ENCODE measurements at places on chromosomes 3 and 15.
A peak's percentile ranks its signal among the peaks of the same experiment; 100 is the strongest.

DNA sequence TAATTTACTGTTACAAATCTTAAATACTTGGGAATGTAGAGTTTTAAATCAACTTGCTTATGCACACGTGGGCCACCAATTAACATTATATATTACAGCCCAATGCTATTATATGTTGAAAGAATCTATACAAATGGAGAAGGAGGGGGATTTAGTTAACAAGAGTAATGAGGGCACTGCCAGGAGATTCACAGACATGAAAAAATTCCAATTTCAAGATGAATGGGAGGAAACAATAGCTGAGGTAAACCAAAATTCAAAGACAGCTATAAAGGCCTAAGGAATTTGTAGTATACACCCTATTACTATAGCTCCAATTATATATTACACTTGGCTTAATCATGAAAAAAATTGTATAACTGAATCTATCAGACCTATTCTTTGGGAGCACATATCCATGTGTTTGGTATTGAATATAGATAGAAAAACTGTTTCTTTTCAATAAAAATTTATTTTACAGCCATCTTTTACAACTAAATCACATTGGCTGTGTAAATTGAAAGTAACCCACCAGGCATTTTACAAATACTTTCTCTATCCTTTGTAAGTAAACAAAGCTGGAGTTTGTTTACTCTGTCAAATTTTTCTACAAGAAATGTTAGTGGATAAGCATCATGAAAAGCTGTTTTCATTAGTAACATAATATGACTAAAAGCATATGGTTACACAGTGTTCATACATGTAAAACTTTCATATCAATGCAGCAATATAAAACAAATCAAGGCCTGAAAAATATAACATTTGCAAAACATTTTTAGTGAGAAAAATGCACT, 1045.8 kb downstream of the ROBO1 start:
- DNase-seq = no peak

GRCh38 chr3:65877160-65877559, 161.6 kb downstream of the MAGI1 start:
- DNase-seq = no peak

GRCh38 chr3:6467186-6467585, 393.7 kb upstream of the GRM7 start:
- no peak for DNase-seq

DNA sequence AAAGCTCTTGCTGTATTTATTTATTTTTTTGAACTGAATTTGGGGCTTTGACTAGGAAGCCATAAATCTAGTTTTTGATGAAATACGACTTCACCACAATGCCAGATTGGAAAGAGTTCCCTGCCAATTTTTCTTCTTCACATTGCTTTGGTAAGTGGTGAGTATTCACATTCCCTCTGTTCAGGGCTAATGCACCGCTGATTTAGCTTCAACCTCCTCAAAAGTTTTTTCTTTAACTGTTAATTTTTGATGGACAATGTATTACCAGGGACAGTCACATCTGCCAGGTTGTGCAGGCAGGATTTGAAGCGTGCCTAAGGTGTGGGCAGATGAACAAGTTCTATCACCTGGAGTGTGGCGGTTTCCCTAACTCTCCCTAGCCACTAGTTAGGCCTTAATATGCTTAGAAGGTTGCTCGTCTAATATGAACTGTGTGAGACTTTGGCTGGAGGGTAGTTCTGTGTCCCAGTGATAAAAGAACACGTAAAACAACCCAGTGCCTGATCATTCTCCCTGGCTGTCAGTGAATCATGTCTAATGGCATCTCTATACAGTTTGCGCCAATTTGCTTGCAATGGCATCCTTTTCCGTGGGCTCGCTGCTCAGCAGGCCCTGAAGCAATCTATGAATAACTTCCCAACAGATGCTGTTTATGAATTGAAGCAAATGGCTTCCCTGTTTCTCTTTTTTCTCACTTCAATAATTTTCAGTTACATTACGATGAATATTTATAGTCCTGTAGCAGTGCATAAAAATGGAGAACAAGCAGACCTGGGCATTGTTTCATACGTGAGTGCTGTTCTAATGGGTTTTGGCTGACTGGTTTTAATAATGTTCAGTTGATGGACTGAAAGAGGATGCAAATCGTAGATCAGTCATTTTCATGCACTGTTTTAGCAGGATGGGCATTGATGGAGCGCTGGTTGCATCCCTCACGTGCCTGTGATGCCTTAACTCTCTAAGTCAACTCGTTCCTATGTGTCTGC, 243.2 kb upstream of the SUCLG2 start:
- no peak for DNase-seq

- DNase-seq = no peak
These were observed 25.5 kb upstream of the ZNF710 start for GRCh38 chr15:89975482-89976245.

- no peak for DNase-seq
These were observed 17.2 kb upstream of the ANKDD1A start for GRCh38 chr15:64894395-64895056.

GRCh38 chr3:27119639-27120038, 249.5 kb downstream of the NEK10 start:
- no peak for DNase-seq

DNA sequence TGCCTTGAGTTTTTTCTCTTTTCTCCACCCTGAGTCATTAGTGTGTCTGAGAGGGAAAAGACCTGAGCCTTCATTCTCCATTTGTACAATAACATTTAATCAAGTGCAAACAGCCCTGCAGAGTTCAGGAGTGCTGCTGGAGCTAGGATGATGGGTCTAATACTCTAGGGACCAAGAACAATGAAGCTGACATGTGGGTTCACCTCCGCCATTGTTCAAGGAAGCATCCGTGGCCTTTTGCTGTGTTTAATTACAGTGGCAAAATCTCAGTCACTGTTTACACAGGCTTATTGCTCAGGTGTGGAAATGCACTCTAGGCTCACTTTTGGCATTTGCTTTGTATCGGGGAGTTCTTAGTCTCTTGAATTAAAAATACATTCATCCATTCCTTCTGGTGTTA, 259.6 kb downstream of the LRTM1 start:
- DNase-seq = no peak

DNA sequence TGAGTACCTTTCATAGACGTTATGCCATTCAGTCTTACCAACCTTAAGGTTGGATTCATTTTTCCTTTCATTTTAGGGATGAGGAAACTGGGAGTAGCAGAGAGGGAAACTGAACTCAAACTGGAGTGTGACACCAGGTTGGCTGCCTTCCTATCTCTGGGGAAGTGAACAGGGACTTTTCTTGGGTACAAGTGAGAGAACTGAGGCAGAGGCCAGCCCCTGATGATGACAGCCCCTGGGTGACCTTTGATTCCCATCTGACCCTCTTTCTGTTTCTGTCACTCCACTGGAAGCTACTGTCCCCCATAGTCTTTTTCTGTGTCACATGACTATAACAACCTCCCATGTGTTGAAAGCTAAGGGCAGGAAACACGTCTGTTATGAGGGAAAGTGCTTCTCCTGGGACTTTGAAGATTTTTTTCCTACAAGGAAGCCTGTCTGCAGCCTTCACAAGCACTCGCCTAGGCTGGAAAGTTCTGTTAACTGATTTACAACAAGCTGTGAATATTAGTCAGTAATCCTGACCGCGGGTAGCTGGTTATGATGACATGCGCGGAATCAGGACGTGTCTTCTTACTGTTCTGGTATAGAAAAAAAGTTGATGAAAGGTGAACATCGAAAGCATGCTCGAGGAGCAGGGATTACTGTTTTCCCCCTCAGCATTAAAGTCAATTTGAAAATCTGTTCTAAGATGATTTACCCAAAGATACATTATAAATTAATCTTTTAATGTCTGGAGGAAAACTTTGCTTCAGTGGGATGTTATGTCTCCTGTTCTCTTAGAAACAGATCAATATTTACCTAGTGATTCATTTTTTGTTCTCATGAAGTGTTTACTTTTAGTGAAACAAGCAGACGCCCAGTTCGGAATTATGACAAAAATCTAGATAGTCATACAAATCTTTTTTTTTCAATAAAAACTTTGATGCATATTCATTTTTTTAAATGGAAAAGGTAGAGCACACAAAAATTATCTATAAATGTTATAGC, 31.5 kb downstream of the ABHD2 start:
- DNase-seq = peak; percentile 76

DNA sequence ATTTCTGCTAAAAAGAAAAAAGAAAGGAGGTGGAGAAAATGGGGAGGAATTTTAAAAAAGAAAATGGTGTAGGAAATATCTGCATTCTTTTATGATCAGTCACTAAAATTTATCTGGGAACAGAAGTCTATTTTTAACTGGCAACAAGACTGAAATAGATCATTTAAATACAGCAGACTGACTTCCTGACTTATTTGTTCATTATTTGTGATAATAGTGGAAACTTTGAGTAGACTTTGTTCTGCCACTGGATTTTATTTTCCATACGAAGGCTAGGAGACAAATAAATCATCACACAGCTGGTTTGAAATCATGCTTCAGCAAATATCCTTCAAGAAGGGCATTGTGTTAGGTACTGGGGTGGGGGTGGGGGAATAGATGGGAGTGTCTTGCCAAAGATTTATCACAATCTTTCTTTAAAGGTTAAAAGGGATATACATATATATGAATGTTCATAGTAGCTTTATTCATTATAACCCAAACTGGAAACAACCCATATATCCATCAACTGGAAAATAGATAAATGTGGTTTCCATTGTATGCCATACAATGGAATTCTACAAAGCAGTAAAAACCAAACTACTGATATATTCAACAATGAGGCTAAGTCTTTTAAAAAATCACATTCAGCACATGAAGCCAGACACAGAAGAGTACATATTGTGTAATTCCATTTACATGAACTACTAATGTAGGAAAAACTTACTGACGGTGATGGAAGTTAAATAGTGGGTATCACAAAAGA, 4.7 kb upstream of the CLASP2 start:
- peak; percentile 57 for DNase-seq

- DNase-seq = no peak
These were observed 68.1 kb upstream of the DLG1 start for GRCh38 chr3:197366301-197367044.

DNA sequence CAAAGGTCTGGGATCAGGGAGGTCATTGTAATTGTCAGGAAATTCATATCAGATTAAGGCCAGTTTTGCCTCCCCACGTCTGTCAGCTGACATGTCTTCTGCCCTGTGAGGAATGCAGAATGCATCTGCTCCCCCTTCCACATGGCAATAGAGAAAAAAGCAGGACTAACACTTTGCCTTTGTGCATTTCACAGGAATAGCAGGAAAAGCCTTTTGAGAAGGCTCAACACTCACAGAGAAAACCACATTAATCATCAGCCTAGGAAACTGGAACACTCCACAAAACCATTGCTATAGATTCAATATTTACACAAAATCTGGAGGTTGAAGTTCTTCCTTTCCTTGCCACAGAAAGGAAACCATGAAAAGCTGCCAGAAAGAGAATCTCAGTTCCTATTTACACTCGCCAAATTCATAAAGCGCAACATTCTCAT, 165.2 kb upstream of the HES1 start:
- DNase-seq = no peak

GRCh38 chr15:89090791-89091626, 2.8 kb downstream of the ABHD2 start:
- DNase-seq = peak; percentile 80

DNA sequence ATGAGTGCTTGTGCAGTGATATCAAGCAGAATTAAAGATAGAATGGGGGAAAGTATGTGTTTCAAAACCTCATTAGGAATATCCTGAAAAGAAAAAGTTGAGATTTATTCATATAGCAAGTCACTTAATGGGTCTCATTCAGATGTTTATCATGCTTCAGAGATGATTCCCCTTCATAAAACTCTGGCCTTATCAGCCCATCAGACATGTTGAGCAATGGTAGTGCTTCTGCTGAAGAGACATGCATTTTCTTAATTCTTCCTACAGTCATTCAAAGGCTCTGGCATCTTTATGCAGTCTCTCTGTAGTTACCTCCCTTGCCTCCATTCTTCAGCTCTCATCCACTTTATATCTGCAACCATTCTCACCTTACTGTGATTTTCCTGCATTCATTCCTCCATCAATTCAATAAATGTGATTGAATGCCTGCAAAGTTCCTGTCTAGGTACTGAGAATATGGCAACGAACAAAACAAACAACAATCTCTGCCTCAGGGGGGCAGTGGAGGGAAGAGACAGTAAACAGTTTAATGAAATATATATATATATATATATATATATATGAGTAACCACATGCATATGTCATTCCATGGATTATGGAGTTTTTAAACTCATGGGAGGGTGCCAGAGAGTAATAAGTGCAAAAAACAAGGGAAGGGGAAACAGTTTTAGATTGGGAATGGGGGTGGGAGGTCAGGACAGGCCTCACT, 138.5 kb downstream of the NECTIN3 start:
- DNase-seq = no peak

- no peak for DNase-seq
These were observed 292.4 kb upstream of the CBLB start for GRCh38 chr3:106161246-106161645.

DNA sequence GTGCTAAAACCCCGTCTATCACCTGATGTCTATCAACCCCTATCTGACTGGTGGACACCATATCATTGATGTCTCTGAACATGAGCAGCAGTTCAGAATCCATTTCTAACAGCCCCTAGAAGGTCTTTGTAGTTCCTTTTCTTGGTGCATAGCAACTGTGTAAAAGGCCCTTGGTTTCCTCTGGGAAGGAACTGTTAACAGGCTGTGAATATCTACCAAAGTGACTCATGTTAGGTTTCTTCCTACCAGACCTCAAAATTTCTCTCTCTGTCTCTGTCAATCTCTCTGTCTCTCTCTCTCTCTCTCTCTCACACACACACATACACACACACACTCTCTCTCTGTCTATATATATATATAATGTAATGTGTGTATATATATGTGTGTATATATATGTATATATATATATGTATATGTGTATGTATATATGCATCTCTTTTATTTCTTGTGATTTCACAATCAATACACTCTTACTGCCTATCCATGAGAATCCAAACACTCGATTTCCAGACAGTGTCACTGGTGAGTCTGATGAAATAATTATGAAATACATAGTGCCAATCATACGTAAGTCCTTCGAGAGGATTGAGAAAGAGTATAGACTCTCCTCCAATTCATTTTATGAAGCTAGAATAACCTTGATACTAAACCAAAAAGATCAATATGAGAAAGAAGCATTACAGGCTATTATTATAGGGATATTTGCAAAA, 335.9 kb upstream of the SLCO3A1 start:
- DNase-seq = no peak

All from cardiac muscle cell (in vitro differentiated cells and primary cell).